ENCODE measurements at places on chromosomes 2 and 18. TPM values are rescaled to one million over a fixed set of nuclear protein-coding genes. Genes with fewer than 3 reads are reported as not detected.

FKBP1B gene
- 1.2 TPM for total RNA-seq

IL1RL2 gene
- total RNA-seq: not detected

NT5C1B gene
- not detected for total RNA-seq

- DNase-seq: no peak
Observed at GRCh38 chr2:100884145-100884621, 64.2 kb downstream of the NPAS2 start.

DNA sequence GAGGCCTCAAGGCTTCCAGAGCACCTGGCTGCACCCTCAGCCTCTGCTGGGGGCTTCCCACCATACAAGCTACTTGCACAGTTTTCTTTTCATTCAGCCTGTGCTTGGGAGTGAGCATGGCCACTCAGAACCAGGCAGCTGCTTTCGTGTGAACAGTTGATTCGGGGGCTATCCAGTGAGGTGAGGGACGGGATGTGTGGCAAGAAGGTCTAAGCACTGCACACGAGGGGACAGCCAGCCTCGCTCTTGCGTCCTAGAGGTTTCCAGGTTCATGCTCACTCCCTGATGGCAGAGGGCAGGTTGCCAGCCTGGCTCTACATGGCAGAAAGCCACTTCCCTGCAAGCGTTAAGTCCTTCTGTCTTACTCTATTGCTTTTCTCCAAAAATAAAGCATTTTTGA is 146.2 kb downstream of the MBP start:
- DNase-seq: no peak

DNA sequence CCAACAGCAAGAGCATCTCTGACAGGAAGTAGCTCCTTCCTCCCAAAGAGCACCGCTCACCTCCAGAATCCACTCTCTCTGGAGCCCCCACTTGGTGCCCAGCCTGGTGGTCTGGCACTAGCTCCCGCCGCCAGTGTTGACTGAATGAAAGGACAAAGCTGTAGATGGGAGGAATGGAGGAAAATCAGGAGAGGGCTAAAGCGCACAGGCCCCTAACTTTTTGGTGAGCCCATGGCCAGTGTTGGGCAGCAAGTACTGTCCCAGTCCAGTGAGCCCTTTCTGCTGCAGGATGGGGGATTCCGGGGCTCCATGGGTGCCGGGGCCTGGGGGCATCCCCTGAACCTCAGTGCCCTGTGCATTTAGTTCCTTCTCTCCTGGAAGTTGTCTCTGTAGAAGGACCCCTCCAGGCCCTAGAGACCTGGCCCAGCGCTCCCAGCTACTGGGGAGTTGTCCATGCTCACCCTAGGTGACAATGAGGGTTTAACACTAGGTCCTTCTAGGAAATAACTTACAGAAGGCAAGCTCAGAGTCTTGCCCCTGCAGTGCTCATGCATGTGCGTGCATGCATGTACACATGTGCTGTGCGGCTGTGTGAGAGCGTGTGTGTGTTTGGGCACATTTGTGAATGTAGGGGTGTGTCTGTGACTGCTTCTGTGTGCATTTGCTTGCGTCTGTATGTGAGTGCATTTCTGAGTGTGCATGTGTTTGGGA is 33.6 kb downstream of the GLI2 start:
- DNase-seq: no peak

- DNase-seq: no peak
Observed at GRCh38 chr2:119222863-119223520, 642 bp upstream of the STEAP3 start.

GRCh38 chr18:73408469-73408868 is 540.7 kb upstream of the NETO1 start:
- no peak for DNase-seq
